ENCODE measurements at places on chromosomes 4 and X.

- no peak for DNase-seq
Measured at GRCh38 chrX:37895795-37896510, 48.6 kb upstream of the DYNLT3 start.

DNA sequence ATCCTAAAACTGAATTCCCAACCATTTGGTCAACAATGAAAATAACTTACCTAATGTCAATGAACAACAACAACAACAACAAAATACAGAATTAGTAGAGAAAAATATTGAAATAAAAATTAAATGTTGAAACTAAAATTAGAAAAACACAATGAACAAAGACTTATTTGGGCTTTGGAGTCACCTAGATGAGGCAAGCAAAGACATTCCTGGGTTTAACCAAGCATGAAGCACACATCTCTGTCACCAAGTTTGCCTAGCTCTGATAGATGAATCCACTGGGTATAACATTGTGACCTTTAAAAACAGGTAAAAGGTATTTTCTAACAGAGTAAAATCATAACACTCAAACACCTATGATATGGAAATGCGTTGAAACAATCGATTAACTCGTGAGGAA is 13.2 kb upstream of the SYTL5 start:
- DNase-seq = no peak

DNA sequence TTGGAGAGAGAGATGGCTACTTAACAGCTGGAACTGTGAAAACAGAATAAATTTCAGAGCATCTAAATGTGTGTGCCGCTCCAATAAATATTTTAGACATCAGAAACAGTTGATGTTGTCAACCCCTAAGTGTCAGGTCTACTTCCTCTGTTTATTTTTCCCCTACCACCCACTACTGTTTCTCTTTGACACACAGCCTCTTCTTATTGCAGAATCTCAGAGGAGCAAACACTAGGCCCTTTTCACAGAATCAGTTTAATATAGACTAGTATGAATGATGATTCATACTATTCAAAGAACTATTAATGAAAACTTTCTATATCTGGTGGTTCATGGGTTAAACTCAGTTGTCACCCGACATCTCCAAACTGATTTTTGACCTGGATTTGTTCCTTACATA is 33.9 kb downstream of the NAA11 start:
- DNase-seq = no peak

DNA sequence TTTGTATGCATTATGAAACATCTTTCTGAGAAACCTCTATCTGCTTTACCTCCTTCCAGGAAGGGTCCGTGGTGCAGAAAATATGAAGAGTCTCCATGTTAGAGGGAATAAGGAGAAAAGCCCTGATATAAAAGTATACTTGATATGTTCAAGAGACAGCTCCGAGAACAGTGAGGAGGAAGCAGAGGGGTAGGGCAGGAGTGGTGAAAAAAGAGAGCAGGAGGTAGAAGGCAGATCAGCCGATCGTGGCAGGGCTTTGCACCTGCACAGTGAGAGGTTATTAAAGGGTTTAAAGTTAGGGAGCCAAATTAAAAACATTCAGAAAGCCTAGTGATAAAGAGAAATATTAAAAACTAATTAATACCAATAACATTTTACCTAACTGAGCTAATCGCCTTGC is 419.7 kb downstream of the FAT4 start:
- no peak for DNase-seq

- no peak for DNase-seq
Measured at GRCh38 chr4:153560908-153561307, 94.7 kb downstream of the TMEM131L start.

DNA sequence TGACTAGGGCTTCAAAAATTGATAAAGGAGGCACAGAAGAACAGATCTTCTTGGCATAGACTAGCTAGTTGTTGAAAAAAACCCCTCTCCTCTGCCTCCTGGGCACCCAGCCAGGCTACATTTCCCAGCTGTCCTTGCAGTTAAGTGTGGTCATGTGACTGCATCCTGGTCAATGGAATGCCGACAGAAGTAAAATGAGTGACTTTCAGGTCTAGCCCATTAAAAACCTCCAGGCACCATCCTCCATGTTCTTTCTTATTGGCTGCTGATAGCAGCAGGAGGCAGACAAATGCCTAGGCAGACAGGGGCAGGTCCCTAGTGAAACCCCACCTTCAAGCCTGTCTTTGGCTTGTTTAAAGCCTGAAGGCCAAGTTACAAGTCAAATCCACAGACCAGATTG is 35.3 kb downstream of the ATXN3L start:
- no peak for DNase-seq

DNA sequence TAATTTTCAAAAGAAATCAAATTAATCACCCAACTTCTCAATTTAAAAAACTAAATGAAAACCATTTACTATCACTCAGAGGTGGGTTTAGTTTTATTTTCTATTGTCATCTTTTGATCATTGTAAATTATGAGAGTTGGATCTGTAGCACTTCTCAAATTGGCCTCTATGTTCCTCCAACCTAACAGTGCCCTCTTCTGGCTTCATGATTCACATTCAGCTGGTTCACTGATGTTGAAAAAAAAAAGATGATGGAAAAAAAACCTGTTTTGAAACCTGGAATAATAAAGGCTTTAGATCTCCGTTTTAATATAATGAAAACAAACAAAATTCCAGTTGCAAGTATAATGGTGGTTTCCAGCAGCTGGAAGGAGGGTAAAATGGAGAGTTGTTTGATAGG is 2.4 kb upstream of the NBDY start:
- DNase-seq = no peak

DNA sequence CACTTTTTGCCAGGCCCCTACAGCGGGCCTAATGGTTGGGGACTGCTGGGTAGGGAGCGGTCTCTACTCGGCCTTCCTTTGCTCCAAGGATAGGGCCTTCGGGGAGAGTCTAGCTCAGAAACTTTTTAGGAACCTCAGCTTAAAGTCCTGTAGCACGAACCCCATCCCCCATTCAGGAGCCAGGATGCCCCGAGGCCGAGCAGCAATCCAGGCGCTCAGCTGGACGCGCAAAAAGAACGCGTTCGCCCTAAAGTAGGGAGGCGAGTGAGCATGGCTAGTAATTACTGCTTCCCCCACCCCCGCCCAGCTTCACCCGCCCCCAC is 9.7 kb downstream of the POU4F2 start:
- peak; percentile 62 for DNase-seq

DNA sequence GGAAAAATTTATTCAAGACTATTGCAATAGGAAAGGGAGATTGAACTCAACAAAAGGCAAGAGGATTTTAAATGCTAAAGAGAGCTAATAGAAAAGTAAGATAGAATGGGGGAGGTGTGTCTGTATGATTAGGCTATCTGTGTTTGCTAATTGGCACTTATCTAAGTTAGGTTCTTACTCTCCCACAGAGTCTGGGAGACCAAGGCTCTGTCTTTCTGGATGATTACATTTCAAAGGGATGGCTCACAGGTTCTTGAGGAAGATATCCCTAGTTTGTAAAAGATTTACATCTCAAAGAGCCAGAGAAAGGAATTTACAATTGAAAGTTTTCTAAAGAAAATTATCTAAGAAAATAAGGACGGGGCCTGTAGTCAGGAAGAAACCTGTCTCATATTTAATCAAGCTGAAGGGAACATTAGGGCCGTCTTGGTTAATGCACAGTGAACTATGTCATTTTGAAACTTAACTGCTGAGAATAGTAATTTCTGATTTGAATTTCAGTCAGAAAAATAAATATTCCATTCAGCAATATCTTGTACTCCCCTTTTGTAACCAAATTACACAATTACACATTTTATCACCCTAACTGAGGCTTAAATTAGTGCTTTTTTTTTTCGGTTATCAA is 75.8 kb downstream of the MAGEB10 start:
- DNase-seq = no peak

DNA sequence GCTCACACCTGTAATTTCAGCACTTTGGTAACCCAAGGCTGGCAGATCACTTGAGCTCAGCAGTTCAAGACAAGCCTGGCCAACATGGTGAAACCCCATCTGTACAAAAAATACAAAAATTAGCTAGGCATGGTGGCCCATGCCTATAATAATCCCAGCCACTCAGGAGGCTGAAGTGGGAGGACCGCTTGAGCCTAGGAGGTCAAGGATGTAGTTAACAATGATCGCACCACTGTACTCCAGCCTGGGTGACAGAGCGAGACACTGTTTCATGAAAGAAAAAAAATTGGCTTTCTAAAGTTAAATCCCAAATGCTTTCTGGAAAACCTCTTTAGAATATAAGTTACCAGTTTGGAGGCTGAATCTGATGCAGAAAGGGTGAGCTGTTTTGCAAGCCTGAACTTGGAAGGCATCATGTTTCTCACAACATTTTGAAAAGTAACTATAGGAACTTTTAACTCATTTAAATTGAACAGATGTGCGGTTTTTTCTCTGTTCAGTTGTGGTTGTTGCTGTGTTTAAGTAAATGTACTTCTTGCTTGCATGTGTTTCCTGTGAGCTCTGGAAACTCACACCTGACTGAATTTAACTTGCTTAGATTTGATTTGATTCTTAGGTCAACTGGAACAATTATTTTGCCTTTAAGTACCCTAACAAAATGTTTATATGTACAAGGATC is 39.8 kb upstream of the TMEM131L start:
- no peak for DNase-seq

DNA sequence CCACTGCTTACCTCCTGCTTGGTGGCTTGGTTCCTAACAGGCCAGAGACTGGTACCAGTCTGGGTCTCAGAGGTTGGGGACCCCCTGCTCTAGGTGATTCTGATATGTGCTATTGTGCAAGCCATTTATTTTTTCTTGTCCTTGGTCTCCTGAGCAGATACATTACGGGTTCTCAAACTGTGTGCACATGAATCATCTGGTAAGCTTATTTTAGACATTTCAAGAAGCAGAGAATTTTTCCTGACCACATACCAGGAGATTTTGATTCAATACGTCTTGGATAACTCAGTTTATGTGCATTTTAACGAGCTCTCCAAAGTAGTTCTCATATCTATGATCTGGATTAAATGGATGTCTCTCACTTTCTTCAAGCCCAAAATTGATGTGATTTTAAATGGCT is 77.2 kb downstream of the FHIP1A start:
- DNase-seq = no peak

DNA sequence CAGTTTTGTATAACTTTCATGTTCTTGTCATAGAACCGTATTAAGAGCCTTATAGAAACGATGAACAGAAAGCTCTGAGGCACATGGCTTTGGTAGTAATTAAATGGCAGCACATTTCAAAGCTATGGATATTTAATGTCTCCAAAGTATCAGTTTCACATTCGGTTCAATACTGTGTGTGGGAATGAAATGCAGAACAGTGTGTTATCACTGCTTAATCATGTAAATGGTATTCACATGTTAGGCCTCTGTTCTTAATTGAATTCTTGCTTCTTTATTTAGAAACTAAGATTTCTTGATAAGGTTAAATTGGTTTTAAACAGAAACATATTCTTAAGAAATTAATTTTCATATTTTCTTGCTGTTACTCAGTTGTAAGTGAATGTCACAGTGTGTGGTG is 701.0 kb upstream of the PITX2 start:
- DNase-seq = no peak

DNA sequence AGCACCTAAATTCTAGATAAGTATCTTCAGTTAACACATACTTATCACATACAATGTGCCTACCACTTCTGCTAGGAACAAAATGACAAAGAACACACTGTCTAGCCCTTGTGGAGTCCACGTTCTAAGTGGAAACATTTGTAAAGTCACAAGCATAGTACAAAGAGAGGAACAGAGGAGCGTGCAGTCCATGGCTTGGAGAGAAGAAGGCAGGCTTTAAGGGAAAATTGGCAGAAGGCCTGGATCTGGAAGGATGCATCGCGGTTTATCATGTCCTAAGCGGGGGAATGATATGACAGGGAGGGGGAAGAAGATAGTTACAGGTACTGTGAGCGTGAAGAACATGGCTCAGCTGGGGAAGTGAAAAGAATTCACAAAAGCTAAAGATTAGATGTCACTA is 218.0 kb downstream of the PRDM5 start:
- DNase-seq = no peak

- no peak for DNase-seq
Measured at GRCh38 chr4:148831945-148832344, 389.7 kb upstream of the NR3C2 start.

DNA sequence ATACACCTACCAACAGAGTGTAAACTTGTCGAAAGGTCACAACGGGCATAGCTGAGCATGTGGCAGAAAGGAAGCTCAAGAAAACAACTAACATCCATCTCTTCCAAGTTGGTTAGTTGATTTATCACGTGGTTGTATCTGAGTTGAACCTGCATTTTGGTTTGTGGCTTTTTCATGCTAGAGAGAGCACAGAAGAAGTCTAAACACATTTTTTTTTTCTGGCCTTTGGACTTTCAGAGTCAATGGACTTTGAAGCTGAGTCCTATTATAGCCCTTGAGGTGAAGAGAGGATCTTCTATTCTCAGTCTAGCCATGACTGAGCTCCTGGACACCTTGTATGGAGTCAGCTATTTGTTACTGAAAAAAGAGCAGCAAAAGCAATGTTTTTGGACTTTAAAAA is 150.6 kb upstream of the TRPC5 start:
- no peak for DNase-seq

- DNase-seq = no peak
Measured at GRCh38 chr4:174702979-174703478, 126.0 kb downstream of the GLRA3 start.

GRCh38 chrX:131827935-131828334 is 195.2 kb upstream of the STK26 start:
- DNase-seq = peak; percentile 23

DNA sequence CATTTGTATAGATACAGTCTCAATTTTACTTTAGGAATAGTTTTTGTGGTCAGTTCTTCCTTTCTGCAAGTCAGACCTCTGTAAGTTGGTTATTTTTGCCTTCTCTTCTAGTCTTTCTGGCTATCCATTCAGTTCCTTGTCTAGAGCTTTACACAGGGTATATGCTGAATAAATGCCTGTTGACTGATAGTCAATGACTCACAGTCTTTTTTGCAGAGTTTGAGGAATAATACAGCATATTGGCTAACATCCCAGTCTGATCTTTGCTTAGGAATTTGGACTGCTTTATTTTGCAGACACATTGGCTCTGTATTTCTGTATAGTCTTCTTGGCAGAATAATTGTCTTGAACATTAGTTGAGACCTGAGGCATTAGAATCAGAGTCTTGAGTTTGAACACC is 132.4 kb downstream of the MAGEC1 start:
- no peak for DNase-seq

GRCh38 chr4:145882604-145883003 is 56.0 kb downstream of the ZNF827 start:
- no peak for DNase-seq

- DNase-seq = no peak
Measured at GRCh38 chr4:52957835-52958631, 95.9 kb downstream of the RASL11B start.

GRCh38 chr4:4554234-4554633 is 12.4 kb upstream of the STX18 start:
- DNase-seq = no peak

- no peak for DNase-seq
Measured at GRCh38 chr4:88003261-88003660, 4.2 kb upstream of the PKD2 start.

All from WTC11 (cell line).